Esophagus muscularis mucosa (tissue), 4 donors: ENCODE measurements at places on chromosomes 7 and 10. TPM values are rescaled to one million over a fixed set of nuclear protein-coding genes. Genes with fewer than 3 reads are reported as not detected.

GRCh38 chr10:17880601-17881000 is 71.1 kb upstream of the SLC39A12 start:
- no peak for DNase-seq

GRCh38 chr7:132705146-132705545 is 128.9 kb upstream of the PLXNA4 start:
- DNase-seq, result no peak

DNA sequence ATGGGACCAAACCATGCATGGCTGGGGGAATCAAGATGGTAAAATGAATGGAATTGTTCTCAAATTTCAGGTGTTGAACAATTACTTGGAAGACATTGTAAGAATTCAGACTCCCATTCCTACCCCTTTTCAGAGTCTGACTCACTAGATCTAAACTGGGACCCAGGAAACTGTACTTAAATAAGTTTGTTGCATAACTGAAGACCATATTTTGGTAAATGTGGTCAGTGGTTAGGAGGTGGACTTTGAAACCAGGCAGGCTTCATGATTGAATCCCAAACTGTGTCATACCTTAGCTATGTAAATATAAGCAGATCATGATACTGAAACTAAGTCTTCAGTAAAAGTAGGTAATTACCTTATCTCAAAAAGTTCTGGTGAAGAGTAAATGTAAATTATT is 41.7 kb downstream of the ZWINT start:
- DNase-seq, result no peak

DNA sequence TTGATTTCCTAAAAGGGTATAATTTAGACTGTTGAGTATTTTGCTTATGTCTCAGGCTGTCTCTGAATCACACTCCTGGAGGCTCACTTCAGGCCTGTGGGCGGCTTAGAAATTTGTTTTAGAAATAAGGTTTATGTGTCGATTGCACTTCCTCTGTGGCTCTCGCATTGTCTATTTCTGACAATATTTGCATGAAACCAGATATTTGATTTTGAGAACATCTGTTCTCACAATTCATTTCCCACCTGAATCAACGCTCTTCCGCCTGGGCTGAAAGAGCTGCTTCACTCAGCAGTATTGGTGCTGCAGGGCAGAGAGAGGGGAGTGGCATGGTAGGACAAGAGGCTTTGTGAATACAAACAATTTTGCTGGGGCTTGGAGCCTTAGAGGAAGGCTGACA is 262.0 kb downstream of the ADRA2A start:
- DNase-seq, result no peak

Gene MEPCE
- total RNA-seq, result 21.2 TPM

DNA sequence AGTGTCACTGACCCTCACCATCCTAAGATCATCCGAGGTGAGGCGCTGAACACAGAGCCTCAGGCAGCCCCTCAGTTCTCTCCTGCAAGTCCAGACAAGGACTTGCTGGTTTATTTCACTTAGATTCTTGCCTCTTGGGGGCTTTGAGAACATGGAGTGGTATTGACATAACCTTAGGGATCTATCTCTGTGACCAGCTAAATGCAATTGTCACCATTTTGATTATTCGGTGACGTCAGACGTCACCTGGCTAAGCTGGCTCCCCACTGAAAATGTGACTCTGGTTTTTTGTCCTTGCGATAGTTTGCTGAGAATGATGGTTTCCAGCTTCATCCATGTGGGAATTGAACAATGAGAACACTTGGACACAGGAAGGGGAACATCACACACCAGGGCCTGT is 49.2 kb upstream of the SFMBT2 start:
- no peak for DNase-seq

DNA sequence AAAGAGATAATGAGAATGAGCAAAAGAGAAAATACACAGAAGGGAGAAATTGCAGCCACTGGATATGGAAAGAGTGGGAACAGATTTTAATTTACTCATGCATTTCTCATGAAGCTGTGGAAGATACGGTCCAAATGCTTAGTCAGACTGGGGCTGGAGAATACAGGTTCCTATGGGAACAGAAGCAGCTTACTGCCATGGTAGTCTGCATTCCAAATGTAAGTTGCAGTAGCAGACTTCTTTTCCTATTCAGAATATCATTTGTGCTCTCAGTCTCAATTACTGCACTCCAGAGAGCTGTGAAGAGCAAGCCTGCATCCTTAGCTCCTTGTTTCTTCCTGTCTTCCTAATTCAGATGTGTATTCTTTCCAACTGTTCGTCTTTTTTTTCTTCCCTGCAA is 190.8 kb upstream of the TMEM196 start:
- DNase-seq, result no peak
